NCI-H524 (cell line): ENCODE measurements at places on chromosomes 6 and 20.
A peak's percentile ranks its signal among the peaks of the same experiment; 100 is the strongest.

- no peak for DNase-seq
Observed at GRCh38 chr6:6352772-6353171, 32.3 kb upstream of the F13A1 start.

- DNase-seq = peak; percentile 93
Observed at GRCh38 chr6:68572525-68572924, 62.6 kb upstream of the ADGRB3 start.

DNA sequence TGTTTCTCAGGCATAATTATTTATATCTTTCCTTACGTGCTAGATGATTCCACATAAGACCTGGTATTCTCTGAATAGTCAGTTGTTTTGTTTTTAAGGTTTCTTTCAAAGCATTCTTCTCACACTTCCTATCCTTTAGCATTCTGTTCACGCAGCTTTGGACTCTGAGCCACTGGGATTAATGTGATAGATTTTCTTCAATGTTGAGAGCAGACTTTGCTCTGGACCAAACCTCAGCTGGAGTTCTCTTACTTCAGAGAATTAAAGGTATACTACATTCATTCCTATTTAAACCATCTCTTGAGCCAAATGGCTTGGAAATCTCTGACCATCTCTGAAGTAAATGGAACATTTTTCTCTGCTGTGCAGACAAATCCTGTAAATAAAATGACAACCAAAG lies 70.7 kb upstream of the TRAF3IP2 start:
- DNase-seq = no peak

DNA sequence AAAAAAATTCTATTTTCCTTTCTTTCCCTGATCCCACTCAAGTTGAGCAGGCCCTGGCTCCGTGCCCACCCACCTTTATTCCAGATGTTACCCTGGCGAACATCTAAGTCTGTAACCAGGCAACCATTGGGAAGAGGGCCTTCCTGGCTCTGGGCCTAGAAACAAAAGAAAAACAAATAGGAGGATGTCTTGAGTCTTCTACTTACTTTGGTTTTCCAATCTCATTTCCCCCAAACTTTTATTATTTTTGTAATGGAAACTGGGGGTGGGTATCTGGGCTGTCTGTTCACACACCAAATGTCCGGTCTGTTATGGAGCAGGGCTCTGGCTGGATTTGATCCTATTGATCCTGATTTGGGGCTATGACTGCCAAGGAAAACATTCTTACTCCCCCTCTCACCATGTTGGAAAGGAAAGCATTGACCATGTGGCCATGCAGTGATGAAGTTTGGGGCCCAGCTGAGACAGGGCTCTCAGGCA lies 744.1 kb downstream of the DHX35 start:
- DNase-seq = peak; percentile 31

DNA sequence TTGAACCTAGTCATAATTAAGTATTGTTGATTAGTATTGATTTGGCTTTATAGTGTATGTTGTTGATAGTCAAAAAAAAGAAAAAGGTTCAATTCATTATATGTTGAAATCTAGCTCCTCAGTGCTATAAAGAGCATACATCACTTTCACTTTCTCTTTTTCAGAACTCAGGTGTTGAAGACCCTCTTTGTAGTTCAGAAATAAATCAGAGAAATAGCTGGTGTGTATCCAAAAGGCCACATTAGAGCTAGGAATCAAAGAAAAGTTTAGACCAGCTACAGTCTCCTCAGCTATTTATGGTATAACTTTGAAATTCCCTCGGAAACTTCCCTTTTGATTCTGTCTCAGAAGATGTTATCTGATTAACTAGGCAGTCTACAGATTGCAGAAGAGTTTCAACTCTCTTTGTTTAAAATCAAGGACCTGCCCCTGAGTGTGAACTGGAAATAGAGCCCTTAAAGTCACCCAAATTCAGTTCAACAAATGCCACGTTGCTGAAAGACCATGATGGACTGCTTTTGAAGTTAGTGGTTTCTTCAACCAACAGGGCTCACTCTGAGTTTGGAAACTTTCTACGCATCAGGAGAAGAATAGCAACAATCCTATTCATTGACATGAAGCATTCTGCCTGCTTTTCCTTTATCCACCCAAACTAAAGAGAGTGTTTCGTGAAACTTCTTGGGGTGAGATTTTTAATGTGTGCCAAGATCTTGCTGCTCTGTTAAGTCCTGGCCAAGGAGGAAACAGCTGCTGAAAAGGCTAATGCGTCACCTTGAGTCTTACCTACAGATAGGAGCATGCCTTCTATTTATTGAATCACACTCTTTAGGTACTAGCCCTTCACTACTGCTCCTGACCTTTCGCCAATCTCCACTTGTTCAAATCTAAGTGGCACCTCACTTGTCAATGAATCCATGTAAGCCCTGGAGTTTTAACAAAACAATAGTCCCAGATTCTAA lies 111.7 kb downstream of the TNFRSF21 start:
- DNase-seq = no peak

DNA sequence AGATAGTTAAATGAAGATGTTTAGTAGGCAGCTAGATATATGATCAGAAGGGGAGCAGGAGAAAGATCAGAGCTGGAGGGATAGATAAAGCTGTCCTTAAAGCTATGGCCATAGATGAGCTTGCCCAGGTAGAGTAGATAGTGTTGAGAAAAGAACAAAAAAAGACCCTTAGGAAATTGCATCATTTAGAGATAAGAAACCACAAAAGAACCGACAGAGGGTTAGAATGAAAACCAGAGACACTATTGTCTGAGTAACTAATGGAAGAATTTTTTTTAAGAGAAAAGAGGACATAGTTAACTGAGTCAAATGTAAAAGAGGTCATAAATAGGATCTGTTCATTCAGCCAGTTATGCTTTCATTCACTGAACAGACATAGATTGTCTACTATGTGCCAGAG lies 101.8 kb downstream of the TNFAIP3 start:
- no peak for DNase-seq

DNA sequence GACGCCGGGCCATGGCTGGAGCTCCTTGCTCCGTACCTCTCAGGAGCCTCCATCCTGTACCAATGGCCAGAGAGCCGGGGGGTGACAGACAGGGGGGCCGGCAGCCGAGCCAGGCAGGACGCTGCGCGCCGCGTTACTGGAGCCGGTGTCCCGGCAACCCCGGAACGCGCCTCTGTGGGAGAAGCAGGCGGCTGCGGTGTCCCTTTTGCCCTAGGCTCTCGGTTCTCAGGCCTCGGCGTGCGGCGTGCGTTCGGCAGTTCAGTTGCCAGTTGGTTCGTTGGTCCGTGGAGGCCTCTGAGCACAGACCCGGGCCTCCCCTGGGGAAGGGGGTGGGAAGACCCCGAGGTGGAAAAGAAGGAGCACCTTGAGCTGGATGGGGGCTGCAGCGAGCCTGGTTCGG lies at the start of gene SPATS1:
TSS of gene SPATS1 (plus strand) at position 162 of the 400 bp plus-strand sequence. CDS start 446 bp downstream, outside the sequence.
- no peak for DNase-seq

GRCh38 chr20:1818895-1819294 lies 76.3 kb upstream of the SIRPA start:
- no peak for DNase-seq

DNA sequence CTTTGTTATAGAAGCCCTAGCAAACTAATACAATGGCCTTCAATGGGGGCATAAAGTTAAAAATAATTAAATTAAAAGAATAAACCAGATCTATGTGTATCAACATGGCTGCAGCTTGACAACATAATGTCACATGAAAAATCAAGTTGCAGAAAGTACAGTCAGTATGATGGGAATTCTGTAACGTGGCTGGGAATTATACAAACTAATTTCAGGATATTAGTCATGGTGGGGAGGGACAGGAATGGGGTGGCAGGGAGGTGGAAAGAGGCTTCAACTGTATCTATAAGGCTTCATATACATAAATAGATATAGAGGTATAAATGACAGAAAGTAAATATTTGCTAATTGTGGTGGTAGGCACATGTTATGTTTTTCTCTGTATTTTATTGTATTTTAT lies 107.1 kb downstream of the UNC5CL start:
- no peak for DNase-seq

DNA sequence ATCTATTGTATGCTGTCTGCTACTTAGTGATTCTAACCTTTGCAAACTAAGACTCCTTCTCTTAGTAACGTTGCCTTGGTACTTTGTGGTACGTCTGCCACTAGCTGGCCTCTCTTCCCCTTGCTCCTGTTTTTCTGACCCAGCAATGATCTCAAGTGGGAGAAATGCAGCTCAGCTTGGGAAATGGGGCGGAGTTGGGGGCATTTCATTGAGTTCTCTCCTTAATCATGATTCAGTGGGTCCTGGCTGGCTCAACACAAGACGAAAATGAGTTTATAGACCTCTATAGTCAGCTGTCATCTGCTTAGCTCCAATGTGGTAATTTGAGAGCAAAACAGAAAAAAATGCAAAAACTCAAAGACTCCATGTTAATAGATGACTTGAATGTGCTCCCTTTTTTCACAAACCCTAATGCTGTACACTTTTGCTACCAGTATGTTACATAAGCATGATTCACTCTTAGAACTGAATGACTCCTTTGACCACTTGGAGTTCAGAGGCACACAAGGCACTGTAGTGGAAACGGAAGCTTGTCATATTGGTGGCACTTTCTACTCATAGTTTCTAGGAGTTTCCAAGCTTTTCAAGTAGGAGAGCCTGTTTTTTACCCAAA lies 55.3 kb upstream of the SOX4 start:
- no peak for DNase-seq
